ENCODE measurements at places on chromosomes 11 and 22. TPM values are rescaled to one million over a fixed set of nuclear protein-coding genes. Genes with fewer than 3 reads are reported as not detected.

Gene BIRC3
- total RNA-seq: 8.1 TPM

Gene ASPHD2
- 0.11 TPM for total RNA-seq

Gene SYT13
- total RNA-seq: 5.9 TPM

- DNase-seq: no peak
These were observed 27.8 kb upstream of the CSNK2A3 start for GRCh38 chr11:11380883-11381282.

GRCh38 chr11:116343270-116343669 is 429.5 kb downstream of the BUD13 start:
- no peak for DNase-seq

DNA sequence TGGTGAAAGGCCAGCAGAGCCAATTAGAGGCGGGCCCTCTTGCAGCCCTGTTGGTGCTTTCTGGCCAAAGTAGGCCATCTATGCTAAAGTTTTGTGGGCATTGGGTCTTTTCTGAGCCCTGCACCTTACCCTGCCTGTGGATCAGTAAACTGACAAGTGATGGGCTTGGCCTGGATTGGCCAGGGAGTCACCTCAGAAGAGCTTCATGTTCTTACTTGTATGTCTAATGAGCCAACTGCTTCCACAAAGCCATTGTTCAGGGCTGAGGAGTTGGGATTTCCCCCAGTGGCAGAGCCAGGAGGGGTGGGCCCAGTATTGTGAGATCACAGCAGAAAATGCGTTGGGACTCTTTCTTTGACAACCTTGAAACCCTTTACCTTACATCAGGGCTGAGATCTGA is 90.4 kb downstream of the CWC15 start:
- no peak for DNase-seq

DNA sequence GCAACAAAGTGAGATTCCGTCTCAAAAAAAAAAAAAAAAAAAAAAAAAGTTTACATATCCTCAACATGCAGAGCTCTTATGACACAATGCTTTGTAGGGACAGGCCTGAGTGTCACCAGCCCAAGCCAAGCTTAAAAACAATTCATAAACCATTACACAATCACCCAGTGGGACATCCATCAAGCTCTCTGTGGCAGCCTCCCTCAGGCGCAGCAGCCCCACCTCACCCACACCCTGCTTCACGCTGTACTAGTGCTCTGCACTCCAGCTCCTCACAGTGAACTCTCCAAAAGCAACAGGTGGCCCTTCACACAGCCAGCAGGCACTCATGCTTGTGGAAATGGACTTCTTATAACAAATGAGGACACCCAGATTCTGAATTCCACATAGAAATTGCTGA is 3.5 kb upstream of the FOXRED2 start:
- DNase-seq: no peak

GRCh38 chr11:72026090-72026489 is 27.4 kb downstream of the IL18BP start:
- DNase-seq: no peak
